ENCODE measurements at places on chromosomes 1 and 21.

DNA sequence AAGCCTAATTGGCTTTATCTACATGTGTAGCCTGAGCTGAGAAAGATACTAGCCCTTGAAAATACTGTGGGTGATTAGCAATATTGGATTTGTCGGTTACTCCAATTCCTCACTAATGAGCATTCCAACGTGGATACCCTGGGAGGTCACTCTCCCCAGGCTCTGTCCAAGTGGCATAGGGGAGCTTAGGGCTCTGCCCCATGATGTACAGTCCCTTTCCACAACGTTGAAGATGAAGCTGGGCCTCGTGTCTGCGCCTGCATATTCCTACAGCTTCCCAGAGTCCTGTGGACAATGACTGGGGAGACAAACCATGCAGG, 2.6 kb downstream of the RCC1 start:
- no peak for DNase-seq

GRCh38 chr1:209751627-209752231, 4.1 kb upstream of the TRAF3IP3 start:
- peak; percentile 4 for DNase-seq

- no peak for DNase-seq
Measured at GRCh38 chr1:77655431-77655974, 27.0 kb downstream of the ZZZ3 start.

GRCh38 chr1:32111040-32111623, 3.3 kb downstream of the KPNA6 start:
- DNase-seq, result no peak
